ENCODE measurements at places on chromosomes 13 and 19.

DNA sequence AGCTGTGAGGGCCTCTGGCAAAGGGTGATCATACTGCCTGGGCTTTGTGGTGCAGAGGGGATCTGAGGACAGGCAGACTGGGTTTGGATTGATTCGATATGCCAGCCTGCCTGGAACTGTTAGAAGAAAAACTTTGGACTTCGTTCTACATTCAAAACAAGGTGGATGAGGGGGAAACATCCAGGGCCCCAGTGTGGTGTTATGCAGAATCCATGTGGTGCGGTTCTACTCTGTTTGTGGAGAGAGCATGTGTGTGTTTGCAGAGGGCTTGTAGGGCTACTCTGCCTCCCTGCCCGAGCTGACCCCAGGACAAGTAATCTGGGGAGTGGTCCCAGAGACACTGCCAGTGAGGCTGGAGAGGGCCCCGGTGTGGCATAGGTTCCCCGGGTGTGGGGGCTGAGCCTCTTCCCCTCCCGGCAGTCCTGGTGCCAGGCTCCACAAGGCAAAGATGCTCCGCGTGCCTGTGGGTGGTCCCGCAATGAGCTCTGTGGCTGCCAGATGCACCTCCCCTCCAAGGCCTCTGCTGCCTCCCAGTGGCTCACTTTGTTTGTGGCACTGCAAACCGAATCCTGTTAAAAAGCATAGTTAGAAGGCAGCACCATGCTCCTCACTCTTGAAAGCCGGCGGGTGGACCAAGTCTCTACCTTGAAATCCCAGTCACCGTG is 22.3 kb upstream of the TFDP1 start:
- peaks cover 29% of the 10 kb centered on the region for H3K27me3 ChIP-seq
- peak overlapping the region; percentile 62 for H3K27ac ChIP-seq
- peaks cover 2% of the 10 kb centered on the region for H3K4me1 ChIP-seq
- no peak overlapping the region for H3K4me3 ChIP-seq
- DNase-seq: no peak

DNA sequence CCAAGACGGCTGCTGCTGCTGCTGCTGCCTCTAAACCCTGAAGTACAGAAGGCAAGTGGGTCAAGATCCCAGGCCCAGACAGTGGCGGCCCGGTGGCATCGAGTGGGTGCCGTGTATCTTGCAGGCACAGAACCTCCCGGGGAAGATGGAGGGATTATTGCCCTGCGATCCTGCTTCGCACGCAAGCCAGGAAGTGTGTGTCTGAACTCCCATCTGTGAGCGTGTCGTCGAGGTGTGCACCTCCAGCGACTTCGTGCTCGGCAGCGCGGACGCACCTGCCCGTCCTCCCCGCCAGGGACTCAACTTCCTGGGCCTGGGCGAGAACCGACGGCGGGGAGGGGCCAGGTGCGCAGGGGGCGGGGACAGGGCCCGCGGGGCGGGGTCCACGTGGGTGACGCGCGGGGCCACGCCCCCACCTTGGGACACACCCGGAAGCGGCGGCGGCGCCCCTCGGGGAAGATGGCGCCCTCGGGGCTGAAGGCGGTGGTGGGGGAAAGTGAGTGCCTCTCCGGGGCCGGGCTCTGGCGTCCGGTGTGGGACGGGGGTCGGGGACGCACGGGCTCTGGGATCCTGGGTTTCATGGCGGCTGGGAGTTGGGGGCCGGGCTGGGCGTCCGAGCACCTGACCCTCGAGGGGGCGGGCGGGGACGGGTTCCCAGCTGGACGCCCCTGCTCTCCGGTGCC is at the start of gene STXBP2:
Gene STXBP2 (plus strand): TSS at position 420 of the 683 bp plus-strand sequence. CDS start 40 bp downstream, at position 460.
- peak within 1 kb of the TSS; percentile 97 for H3K27ac ChIP-seq
- no peaks in the 10 kb centered on the region for H3K27me3 ChIP-seq
- DNase-seq: peak; percentile 84
- peaks cover 29% of the 10 kb centered on the region for H3K4me1 ChIP-seq
- H3K36me3 ChIP-seq: peaks cover 34% of the 10 kb centered on the region
- peak within 1 kb of the TSS; percentile 92 for H3K4me3 ChIP-seq

GRCh38 chr19:6023936-6024335 is 46.0 kb upstream of the RANBP3 start:
- H3K4me3 ChIP-seq: no peak overlapping the region
- no peak overlapping the region for H3K27ac ChIP-seq
- H3K36me3 ChIP-seq: peaks cover 1% of the 10 kb centered on the region
- H3K4me1 ChIP-seq: peaks cover 13% of the 10 kb centered on the region
- no peak for DNase-seq
- H3K27me3 ChIP-seq: peaks cover 17% of the 10 kb centered on the region

- no peak overlapping the region for H3K4me3 ChIP-seq
- peaks cover 21% of the 10 kb centered on the region for H3K27me3 ChIP-seq
- H3K27ac ChIP-seq: no peak overlapping the region
- H3K4me1 ChIP-seq: no peaks in the 10 kb centered on the region
- no peaks in the 10 kb centered on the region for H3K36me3 ChIP-seq
Measured at GRCh38 chr13:48110132-48110868, 15.4 kb upstream of the MED4 start.

- H3K4me1 ChIP-seq: peaks cover 21% of the 10 kb centered on the region
- no peaks in the 10 kb centered on the region for H3K27me3 ChIP-seq
- DNase-seq: peak; percentile 76
- H3K27ac ChIP-seq: peak overlapping the region; percentile 32
Measured at GRCh38 chr19:6218491-6219146, 61.2 kb downstream of the MLLT1 start.

DNA sequence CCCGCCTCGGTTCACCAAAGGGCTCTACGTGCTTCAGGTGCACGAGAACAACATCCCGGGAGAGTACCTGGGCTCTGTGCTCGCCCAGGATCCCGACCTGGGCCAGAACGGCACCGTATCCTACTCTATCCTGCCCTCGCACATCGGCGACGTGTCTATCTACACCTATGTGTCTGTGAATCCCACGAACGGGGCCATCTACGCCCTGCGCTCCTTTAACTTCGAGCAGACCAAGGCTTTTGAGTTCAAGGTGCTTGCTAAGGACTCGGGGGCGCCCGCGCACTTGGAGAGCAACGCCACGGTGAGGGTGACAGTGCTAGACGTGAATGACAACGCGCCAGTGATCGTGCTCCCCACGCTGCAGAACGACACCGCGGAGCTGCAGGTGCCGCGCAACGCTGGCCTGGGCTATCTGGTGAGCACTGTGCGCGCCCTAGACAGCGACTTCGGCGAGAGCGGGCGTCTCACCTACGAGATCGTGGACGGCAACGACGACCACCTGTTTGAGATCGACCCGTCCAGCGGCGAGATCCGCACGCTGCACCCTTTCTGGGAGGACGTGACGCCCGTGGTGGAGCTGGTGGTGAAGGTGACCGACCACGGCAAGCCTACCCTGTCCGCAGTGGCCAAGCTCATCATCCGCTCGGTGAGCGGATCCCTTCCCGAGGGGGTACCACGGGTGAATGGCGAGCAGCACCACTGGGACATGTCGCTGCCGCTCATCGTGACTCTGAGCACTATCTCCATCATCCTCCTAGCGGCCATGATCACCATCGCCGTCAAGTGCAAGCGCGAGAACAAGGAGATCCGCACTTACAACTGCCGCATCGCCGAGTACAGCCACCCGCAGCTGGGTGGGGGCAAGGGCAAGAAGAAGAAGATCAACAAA is 2.6 kb downstream of the PCDH17 start:
- peaks cover 57% of the 10 kb centered on the region for H3K27me3 ChIP-seq
- peaks cover 46% of the 10 kb centered on the region for H3K4me1 ChIP-seq
- peak overlapping the region; percentile 25 for H3K4me3 ChIP-seq
- no peak for DNase-seq
- H3K36me3 ChIP-seq: peaks cover 17% of the 10 kb centered on the region

GRCh38 chr13:74026753-74027152 is 107.5 kb downstream of the KLF12 start:
- peak; percentile 42 for DNase-seq
- peak overlapping the region; percentile 87 for H3K27ac ChIP-seq
- H3K4me3 ChIP-seq: peak overlapping the region; percentile 84
- peaks cover 24% of the 10 kb centered on the region for H3K4me1 ChIP-seq

- peak; percentile 78 for DNase-seq
- H3K36me3 ChIP-seq: peaks cover 4% of the 10 kb centered on the region
- H3K4me3 ChIP-seq: peak overlapping the region; percentile 99
- H3K4me1 ChIP-seq: peaks cover 7% of the 10 kb centered on the region
- no peaks in the 10 kb centered on the region for H3K27me3 ChIP-seq
Measured at GRCh38 chr19:47047763-47048405, 540 bp downstream of the TMEM160 start.

- no peak overlapping the region for H3K27ac ChIP-seq
- DNase-seq: peak; percentile 53
- H3K4me3 ChIP-seq: peak overlapping the region; percentile 57
- H3K36me3 ChIP-seq: no peaks in the 10 kb centered on the region
- peaks cover 39% of the 10 kb centered on the region for H3K27me3 ChIP-seq
Measured at GRCh38 chr19:9914315-9915207, 21.8 kb downstream of the OLFM2 start.

DNA sequence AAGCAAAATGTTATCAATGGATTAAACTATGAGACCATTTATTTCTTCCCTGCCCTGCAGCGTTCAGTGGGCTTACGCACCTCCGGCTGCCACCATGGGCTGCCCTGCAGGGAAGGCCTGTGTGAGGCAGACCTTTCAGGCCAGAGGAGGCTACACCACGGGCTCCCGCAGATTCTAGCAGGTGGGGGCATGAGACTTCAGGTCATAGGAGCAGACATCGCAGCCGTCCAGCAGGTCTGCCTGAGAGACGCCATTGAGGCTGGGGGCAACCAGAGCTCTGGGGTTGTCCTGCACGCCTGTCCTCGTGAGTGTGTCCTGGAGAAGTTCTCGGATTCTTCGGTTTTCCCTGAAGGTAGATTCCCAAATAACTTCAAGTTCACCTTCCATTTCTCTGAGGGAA is 9.4 kb upstream of the SLC7A9 start:
- no peak overlapping the region for H3K4me3 ChIP-seq
- peaks cover 37% of the 10 kb centered on the region for H3K36me3 ChIP-seq
- no peaks in the 10 kb centered on the region for H3K4me1 ChIP-seq
- no peak overlapping the region for H3K27ac ChIP-seq

DNA sequence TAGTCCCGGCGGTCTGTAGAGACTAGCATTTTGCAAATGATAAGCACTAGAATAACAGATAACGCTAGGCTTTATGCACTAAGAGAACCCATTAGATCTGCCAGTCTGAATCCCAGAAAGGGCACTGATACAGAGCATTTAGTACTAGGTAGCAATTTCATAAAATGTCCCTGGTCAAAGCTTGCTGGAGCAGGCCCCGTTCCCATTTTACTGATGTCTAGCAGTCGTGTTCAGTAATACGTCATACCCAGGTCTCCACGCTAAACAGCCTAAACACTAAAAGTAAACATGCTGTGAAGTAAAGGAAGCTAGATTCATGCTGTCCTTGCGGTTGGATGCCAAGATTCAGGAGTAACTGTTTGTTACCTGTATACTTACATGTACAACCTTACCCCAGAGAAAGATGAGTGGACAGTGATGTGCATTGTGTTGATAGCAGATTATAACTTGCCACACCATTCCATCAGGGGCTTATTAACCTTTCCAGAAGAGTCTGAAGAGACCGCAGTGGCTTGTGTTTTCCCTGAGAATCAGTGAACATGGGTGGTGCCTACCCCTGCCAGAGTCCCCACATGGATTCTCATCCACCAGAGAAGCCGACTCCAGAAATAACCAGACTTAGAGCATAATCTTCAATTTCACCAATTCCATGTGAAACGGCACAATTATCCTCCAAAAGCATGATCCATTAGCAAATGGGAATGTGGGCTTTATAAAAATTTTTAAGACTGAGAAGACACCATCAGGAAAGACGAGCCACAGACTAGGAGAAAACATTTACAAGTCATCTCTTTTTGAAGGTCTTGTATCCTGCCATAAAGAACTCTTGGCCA is 3.4 kb upstream of the RPS11 start:
- H3K27ac ChIP-seq: peak overlapping the region; percentile 95
- DNase-seq: no peak
- peak overlapping the region; percentile 61 for H3K4me3 ChIP-seq
- H3K27me3 ChIP-seq: no peaks in the 10 kb centered on the region
- peaks cover 44% of the 10 kb centered on the region for H3K4me1 ChIP-seq
- peaks cover 79% of the 10 kb centered on the region for H3K36me3 ChIP-seq

DNA sequence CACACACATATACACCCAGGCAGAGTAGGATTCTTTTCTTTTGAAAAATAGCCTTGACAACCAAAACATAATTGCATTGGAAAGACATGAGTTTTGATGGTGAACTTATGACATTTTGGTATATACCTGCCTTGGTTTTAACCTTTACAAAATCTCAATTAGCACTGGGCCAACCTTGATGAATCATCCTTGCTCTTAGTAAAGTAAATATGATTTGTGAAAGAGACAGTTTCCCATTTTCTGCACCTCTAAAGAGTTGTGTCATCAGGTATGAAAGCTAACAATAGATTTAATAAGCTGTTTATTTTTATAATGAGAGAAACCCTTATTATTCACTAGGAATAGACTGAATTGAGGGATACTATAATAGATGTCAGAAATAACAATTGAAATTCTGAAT is 15.7 kb upstream of the ENOX1 start:
- H3K4me3 ChIP-seq: no peak overlapping the region
- peaks cover 1% of the 10 kb centered on the region for H3K4me1 ChIP-seq
- no peaks in the 10 kb centered on the region for H3K27me3 ChIP-seq
- H3K36me3 ChIP-seq: no peaks in the 10 kb centered on the region
- no peak overlapping the region for H3K27ac ChIP-seq
- no peak for DNase-seq

- H3K27ac ChIP-seq: no peak overlapping the region
- H3K36me3 ChIP-seq: no peaks in the 10 kb centered on the region
- no peak for DNase-seq
- H3K27me3 ChIP-seq: peaks cover 6% of the 10 kb centered on the region
Measured at GRCh38 chr13:78428646-78429045, 174.7 kb downstream of the POU4F1 start.

DNA sequence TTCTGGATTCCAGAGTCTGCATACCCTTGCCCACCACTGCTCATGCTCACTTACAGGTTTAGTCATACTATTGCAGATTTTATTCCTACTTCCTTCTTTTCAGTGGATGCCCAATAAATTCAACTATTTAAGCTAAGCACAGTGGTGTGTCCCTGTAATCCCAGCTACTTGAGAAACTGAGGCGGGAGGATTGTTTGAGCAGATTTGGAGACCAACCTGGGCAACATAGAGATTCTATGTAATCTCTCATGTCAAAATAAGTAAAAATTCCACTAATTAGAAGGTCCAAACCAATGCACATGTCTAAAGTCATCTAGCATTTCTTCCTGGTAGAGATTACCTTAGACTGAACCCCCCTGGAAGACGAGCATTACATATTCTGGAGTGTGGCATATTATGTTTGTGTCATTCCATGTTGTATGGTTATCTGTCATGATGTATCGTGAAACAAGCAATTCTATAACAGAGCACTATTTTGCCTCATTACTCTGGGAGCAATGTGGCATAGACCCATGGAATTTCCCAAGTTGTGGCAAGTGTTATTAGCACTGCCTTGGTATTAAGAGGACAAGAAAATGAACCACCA is 8.3 kb downstream of the HMGB1 start:
- H3K27me3 ChIP-seq: no peaks in the 10 kb centered on the region
- H3K4me3 ChIP-seq: no peak overlapping the region
- no peak overlapping the region for H3K27ac ChIP-seq
- DNase-seq: no peak

- DNase-seq: no peak
- H3K4me3 ChIP-seq: no peak overlapping the region
- no peaks in the 10 kb centered on the region for H3K4me1 ChIP-seq
- H3K27ac ChIP-seq: no peak overlapping the region
Measured at GRCh38 chr13:101210774-101211173, 205.5 kb downstream of the NALCN start.
